ENCODE measurements at places on chromosomes 13 and 19.

- no peak for DNase-seq
Observed at GRCh38 chr13:47033216-47033615, 136.4 kb upstream of the HTR2A start.

GRCh38 chr13:26074706-26075105 is 22.9 kb upstream of the SHISA2 start:
- DNase-seq, result peak; percentile 39

DNA sequence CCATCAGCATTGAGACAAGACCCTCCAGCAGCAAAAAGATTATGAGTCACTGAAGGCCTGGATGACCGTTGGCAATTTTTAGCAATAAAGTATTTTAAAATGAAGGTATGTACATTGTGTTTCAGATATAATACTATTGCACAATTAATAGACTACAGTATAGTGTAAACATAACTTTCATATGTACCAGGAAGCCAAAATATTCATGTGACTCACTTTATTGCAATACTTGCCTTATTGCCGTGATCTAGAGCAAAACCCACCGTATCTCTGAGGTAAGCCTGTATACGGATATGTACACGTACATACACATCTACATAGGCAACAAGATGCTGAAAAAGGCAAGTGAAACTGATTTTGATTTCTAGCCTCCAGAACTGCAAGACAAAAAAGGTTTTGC is 103.3 kb downstream of the EDNRB start:
- no peak for DNase-seq

DNA sequence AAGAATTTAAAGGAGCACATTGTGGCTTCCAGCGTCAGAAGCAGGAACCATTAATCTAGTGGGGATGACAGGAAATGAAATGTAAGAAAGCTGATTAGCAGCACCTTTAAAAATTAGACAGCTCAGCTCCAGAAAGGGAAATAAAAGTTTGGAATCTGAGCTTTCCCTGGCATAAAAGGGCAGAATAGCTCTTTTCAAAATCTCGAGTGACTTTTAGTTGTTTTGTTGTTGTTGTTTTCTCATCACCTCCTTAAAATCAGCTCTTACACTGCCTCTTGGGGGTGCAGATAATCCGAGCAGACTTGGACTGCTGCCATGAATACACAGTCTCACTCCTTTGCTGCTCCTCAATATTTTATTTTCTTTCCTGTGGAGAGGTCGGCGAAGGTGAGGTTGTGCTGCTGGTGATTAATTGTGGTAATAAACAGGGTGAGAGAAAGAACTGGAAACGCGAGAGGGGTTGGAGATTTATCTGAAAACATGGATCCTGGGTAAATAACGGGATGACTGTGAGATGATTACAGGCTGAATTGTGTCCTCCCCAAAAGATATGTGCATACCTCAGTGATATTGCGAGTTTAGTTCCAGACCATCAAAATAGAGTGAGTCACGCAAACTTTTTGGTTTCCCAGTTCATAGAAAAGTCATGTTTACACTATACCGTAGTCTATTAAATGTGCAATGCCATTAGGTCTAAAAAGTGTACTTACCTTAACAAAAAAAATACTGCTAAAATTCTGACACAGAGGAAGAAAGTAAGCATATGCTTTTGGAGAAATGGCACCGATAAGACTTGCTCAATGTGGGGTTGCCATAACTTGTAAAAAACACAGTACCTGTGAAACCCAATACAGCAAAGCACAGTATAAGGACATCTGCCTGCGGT is 787.7 kb downstream of the UQCRFS1 start:
- DNase-seq, result no peak

GRCh38 chr13:94706843-94707399 is 5.4 kb downstream of the SOX21 start:
- peak; percentile 88 for DNase-seq

DNA sequence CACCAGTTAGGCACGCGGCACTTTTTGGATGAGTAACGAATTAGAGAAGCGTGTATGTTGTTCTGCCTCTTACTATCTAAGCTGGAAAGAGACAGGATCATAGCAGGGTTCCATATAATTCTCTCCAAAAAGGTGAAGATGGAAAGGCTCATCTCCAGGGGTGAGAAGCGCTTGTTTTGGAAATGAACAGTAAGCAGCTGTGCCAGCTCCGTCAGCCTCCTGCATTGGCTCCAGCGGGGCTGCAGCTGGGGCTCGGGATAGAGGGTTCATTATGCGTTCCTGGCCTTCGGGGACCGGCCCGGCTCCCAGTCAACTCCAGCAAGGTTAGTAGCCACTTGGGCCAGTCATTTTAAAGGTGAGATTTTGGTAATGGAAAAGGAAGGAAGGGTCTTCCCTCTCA is 155.5 kb downstream of the COL4A1 start:
- DNase-seq, result no peak

DNA sequence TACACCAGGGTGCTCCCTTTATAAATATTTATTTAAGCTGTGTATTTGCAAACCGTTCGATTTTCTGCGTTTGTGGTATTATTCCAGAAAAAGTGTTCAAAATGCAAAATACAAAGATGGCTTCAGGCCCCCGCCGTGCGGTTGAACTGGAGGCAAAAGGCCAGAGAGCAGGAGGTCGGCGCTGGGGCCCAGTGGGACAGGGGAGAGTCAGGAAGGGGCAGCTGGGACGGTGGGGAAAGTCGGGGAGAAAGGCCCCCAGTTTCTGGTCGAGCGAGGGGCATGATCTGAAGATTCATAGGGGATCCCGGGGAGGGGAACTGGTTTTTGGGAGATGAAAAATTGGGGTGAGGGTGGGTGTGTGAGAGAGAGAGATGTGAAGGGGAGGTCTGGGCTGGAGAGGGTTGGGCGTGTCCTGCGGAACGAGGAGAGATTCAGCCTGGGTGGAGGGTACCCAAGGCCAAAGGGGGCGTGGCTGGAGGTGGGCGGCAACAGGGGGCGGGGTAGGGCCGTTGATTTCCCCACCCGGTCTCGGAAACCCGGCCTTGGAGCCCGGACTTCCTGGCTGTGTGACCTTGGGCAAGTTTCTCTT is 678 bp downstream of the ISOC2 start:
- DNase-seq, result peak; percentile 74

DNA sequence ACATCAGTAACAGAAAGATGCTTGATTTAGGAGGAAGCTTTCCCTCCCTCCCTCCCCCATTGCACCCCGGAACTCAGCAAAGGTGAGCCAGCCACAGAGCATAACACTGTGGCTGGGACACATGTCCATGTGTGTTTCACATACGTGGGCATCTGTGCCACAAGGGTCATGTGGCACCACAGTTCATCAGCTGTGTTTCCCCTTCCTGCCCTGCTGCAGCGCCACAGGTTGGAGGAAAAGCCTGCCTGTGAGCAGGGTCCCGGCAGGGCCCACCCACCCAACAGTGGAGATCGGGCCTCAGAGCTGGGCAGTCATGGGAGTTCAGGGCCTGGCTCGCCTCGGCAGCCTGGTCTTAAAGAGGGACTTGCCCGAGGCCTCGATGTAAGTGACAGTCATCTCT is 2.8 kb downstream of the ACP5 start:
- DNase-seq, result no peak

GRCh38 chr19:873084-873483 is 13.6 kb downstream of the CFD start:
- no peak for DNase-seq

DNA sequence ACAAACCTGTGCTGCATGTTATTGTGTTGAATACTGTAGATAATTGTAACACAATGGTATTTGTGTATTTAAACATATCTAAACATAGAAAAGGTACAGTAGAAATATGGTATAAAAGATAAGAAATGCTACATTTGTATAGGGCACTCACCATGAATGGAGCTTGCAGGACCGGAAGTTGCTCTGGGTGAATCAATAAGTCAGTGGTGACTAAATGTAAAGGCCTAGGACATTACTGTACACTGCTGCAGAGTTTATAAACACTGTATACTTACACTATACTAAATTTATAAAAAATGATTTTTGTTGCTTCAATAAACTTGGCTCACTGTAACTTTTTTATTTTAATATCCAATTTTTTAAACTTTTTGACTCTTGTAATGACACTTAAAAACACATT is 34.4 kb downstream of the LMO7 start:
- DNase-seq, result no peak

DNA sequence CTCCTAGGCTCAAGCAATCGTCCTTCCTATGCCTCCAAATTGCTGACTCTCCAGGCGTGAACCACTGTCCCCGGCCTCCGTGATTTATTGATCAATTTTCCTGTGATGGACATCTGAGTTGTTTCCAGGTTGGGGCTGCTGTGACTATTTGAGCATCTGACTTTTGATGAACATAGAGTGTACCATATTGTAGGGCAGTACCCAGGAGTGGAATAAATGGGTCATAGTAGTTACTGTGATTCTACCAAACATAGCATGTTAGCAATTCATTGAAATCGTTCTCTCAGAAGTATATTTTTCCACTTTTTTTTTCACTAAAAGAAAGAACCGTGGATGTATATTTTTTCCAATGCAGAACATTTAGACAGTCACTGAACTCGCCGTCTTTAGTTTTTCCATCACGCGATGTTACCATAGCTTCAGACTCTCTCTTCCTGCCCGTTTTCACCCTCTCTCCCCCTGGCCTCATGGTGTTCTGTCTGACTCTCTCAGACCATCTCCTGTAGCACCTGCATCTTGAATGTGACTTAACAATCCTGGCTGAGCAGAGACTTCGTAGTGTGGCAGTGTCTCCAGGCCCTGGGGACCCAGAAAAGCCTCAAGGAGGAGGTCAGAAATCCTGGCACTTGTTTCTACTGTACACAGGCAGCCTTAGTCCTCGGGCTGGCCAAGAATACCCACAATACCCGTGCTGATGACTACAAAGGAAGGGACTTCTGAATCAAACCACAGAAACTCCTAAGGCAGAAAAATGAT is 3.2 kb upstream of the RASGRP4 start:
- no peak for DNase-seq

DNA sequence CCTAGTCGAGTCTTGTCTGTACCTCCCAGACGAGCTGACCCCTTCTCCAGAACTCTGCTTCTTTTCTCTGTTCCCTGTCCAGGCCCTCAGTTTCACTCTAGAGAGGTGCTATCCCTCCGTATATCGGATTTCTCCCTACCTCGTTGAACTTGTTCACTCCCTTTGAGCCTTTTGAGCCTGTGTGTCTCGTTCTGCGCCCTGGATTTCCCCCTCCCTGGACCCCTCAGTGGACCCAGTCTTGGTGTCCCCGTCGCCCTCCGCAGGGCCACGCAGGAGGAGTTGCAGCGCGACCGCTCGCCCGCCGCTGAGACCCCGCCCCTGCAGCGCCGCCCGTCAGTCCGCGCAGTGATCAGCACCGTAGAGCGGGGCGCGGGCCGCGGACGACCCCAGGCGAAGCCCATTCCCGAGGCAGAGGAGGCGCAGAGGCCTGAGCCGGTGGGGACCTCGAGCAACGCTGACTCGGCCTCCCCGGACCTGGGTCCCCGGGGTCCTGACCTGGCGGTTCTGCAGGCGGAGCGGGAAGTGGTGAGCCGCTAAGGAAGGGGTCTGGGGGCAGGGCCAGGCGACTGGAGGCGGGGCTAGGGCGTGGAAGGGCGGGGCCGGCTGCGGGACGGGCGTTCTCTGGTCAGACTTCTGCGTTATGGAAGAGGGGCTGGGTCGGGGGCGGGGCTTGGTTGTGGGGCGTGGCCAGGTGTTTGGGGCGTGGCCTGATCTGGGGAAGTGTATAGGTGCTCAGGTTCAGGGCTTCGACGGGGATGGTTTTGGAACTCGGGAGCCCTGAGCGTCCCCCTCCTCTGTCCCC is 5.5 kb downstream of the EPS8L1 start:
- DNase-seq, result peak; percentile 87

- peak; percentile 15 for DNase-seq
Observed at GRCh38 chr19:18869781-18870530, 26.0 kb downstream of the CERS1 start.

- no peak for DNase-seq
Observed at GRCh38 chr19:17323964-17324332, 10.7 kb downstream of the ANO8 start.

GRCh38 chr19:29323440-29324290 is 110.7 kb upstream of the UQCRFS1 start:
- no peak for DNase-seq

DNA sequence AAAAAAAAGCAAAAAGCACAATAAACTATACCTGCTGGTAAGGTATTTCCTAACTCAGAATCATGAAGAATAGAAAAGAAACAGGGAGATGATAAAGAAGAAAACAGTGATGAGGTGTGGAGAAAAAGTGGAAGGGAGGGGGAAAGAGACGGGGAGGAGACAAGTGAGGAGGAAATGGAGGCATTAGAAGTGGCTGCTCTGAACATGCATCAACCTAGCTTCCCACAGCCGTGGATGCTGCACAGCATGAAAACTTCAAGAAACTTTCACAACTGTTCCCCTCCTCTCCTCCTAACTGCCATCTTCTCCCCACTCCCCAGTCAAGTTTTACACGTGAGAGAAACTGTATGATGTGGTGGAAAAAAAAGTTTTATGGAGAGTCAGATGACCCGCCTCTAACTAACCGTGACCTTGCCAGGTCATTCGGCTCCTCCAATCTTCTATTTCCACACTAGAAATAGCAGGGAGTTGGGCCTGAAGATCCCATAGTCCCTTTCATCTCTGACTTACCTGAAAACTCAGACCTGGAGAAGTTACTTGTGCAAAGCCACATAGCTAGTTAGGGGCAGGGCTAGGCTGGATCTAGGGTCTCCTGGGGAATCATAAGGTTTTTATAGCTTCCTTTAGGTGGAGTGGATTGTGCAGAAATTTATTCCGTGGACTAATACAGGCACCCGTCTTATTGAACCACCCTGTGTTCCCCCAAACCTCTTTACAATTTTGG is 461.9 kb downstream of the KLF5 start:
- no peak for DNase-seq

DNA sequence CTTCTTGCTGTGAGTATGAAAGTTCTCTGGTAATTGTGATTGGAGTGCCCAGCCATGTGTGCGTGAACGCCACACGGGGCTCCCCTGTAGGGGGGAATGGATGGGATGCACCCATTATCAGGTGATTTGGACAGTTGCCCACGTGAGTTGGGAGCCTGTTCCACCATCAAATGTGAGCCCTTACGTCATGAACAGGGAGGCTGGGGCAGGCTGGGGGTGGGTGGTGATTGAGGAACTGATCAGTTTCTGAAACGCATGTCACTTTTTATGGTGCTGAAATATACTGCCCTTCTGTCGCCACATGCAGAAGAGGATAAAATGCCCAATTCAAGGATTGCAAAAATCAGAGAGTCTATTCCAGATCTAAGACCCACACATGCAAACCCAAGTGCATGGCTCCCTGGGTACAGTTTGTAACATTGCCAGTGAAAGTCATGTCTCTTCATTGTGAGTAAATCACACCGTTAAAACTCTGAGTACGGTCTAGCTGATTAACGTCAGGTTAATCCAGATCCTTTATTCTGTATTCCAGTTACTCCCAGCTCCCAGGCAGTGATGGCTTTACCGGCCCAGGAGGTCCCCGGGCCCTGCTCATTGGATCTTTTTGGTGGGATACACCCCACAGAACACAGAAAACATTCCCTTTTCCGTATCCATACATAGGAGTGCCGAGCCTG is 90.2 kb downstream of the RAB20 start:
- no peak for DNase-seq

- no peak for DNase-seq
Observed at GRCh38 chr13:42981317-42981716, 10.7 kb downstream of the EPSTI1 start.

DNA sequence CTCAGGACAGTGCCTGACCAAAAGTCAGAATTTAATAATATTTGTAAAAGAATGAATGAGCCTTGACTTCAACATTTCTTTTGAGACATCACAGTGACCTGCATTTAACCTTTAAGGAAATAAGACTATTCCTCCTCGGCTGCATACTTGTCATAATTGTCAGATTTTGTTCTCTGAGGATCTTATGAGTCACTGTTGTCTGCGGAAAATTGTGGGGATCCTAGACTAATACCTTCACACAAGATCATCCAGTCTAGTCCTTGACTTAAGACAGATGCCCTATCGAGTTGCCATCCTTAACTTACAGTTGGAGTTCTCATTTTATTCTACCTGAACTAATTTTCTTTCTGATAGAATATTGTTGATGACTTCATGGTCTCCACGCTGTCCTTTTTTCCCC is 198.4 kb downstream of the DLEU7 start:
- DNase-seq, result no peak
